ENCODE measurements at places on chromosomes 2 and 18. TPM values are rescaled to one million over a fixed set of nuclear protein-coding genes. Genes with fewer than 3 reads are reported as not detected.

Gene ITPRIPL1
- polyA plus RNA-seq, result 1.4 TPM

Gene TUBA4B
- not detected for polyA plus RNA-seq

- no peak for DNase-seq
Measured at GRCh38 chr2:173819852-173820251, 145.3 kb downstream of the SP3 start.

Gene STK25
- 213 TPM for polyA plus RNA-seq

DNA sequence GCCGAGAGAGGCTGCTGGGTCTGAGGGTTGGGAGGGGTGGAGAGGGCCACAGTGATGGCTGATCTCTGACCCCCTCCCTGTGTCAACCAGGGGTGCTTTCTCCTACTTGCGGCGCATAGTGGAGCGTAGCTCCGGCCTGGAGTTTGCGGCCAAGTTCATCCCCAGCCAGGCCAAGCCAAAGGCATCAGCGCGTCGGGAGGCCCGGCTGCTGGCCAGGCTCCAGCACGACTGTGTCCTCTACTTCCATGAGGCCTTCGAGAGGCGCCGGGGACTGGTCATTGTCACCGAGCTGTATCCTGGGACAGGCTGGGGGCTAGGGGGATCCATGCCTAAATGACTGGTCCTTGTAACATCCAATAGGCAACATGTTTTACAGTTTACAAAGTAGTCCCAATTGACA lies 20.9 kb upstream of the GMPPA start:
- DNase-seq, result no peak

Gene MGAT4A
- polyA plus RNA-seq, result 6.2 TPM
